ENCODE measurements at places on chromosomes 3 and 15. TPM values are rescaled to one million over a fixed set of nuclear protein-coding genes. Genes with fewer than 3 reads are reported as not detected.

Gene SHC4
- total RNA-seq = 2.5 TPM

DNA sequence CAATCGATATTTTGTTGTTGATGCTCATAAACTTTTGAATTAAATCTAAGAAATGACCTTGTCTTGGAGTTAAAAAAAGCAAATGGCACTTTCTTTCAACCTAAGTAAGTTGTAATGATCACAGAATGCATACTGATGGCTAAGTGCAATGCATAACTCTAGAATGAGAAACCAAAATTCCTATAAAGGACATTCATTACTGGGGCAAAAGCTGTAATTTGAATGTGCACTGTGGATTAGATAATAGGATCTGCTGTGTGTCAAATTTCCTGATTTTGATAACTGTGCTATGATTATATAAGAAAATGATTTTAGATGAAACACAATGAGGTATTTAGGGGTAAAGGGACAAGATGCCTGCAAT lies 14.3 kb downstream of the SIAH2 start:
- peak overlapping the region; percentile 7 for H3K27ac ChIP-seq
- no peak for DNase-seq
- H3K4me3 ChIP-seq = no peak overlapping the region
- H3K27me3 ChIP-seq = no peaks in the 10 kb centered on the region
- H3K4me1 ChIP-seq = peaks cover 88% of the 10 kb centered on the region
- peaks cover 88% of the 10 kb centered on the region for H3K36me3 ChIP-seq

DNA sequence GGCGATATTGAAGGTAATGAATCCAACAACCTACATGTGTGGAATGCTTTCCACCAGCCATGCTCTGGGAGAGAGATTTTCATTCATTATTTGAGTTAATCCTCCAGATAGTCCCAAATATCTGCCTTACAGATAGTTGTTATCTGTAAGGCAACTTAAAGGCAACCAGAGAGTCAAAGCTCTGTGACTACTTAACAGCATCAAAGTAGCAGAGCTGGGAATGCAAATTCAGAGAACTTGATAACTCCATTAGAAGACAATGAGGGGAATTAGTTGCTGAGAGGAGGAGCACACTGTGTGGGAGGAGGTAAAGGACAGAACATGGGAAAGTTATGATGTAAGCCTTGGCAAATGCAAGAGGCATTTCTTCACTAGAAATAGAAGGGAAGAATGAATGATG lies 10.5 kb upstream of the CRBN start:
- H3K36me3 ChIP-seq = no peaks in the 10 kb centered on the region
- H3K27me3 ChIP-seq = no peaks in the 10 kb centered on the region
- no peak overlapping the region for H3K4me3 ChIP-seq
- no peak overlapping the region for H3K27ac ChIP-seq
- DNase-seq = no peak

Gene RCN2
- total RNA-seq = 21.8 TPM

DNA sequence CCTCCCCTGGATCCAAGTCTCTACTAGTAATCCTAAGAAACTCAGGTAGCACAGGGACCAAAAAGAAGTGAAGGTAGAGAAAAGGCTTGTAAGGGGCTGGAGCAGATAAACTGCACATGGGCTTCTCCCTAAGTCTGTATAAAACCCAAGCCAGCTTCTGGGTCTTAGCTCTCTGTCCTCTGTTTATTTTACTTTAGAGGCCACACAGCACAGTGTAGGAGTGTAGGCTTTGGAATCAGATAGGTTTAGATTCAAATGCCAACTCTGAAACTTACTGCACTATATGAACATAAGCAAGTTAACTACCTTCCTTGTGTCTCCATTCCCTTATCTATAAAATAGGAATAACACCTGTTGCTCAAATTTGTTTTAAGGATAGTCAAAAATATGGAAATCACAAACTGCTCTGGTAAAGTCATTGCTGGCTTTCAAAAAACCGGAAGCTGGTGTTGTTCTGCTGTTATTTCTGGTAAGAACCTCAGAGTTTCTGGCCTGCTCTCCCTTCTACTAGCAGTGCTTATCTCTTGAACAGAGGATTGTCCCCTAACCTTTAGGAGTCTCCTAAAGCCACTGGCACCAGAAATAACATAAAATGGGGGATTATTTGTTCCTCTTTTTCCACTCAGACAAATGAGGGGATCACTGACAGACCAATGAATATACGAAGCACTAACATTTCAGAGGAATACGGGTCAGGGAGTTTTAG lies 33.8 kb downstream of the PIK3R4 start:
- DNase-seq = no peak
- H3K4me3 ChIP-seq = no peak overlapping the region
- peaks cover 5% of the 10 kb centered on the region for H3K4me1 ChIP-seq
- peaks cover 36% of the 10 kb centered on the region for H3K36me3 ChIP-seq
- H3K27me3 ChIP-seq = no peaks in the 10 kb centered on the region

- H3K27me3 ChIP-seq = no peaks in the 10 kb centered on the region
- H3K36me3 ChIP-seq = no peaks in the 10 kb centered on the region
- no peak for DNase-seq
- no peak overlapping the region for H3K4me3 ChIP-seq
- H3K4me1 ChIP-seq = peaks cover 16% of the 10 kb centered on the region
Measured at GRCh38 chr3:9244495-9245183, 4.8 kb downstream of the SRGAP3 start.

GRCh38 chr3:43638594-43639447 lies 17.0 kb upstream of the ANO10 start:
- peaks cover 4% of the 10 kb centered on the region for H3K27me3 ChIP-seq
- peaks cover 5% of the 10 kb centered on the region for H3K4me1 ChIP-seq
- H3K36me3 ChIP-seq = no peaks in the 10 kb centered on the region
- peak; percentile 70 for DNase-seq

Measured in activated CD8-positive, alpha-beta T cell treated with anti-CD3 and anti-CD28 coated beads for 36 hours (primary cell).